ENCODE measurements at places on chromosomes 4 and X.
A peak's percentile ranks its signal among the peaks of the same experiment; 100 is the strongest.

GRCh38 chr4:121669163-121669550 is 27.6 kb downstream of the ANXA5 start:
- DNase-seq, result no peak

DNA sequence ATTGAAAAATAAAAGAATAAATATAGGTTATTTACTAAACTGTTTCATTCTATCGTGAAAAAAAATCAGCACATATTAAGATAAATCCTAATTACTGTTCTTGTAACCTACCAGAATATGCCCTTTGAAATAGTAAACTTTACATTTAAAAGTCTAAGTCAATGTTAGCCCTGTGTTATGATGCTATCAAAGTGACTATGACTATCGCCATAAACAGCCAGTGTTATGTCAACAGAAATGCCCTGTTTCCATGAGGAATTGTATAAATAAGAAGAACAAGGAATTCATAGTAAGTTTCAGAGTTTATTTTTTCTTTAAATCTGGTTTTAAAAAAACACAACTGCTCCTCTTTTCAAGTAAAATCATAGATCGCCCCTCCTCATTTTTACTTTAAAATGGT is 11.4 kb downstream of the NR3C2 start:
- no peak for DNase-seq

DNA sequence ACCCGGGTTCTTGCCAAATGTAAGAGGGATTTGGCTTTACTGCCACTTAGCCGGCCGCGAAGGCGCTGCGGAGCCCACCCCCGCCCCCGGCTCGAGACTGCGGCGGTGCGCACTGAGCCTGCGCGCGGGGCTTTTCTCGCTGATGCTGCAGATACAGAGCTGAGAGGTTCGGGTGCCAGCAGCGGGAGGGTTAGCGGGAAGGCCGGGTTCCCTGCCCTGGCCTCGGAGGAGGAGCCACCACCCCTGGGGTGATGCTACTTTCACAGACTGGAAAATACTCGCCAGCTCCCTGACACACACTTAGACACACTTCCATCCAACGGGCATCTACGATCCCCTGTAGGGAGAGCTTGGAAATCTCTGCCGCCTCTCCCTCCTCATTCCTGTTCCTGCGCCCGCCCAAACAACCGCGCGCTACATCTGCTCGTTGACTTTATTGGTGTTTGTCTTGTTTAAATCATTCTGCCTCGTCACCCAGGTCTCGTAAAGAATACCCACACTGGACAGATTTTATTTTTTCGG is 2.1 kb upstream of the PCDH7 start:
- peak; percentile 33 for DNase-seq

GRCh38 chr4:40466789-40467188 is 131.7 kb downstream of the CHRNA9 start:
- no peak for DNase-seq

DNA sequence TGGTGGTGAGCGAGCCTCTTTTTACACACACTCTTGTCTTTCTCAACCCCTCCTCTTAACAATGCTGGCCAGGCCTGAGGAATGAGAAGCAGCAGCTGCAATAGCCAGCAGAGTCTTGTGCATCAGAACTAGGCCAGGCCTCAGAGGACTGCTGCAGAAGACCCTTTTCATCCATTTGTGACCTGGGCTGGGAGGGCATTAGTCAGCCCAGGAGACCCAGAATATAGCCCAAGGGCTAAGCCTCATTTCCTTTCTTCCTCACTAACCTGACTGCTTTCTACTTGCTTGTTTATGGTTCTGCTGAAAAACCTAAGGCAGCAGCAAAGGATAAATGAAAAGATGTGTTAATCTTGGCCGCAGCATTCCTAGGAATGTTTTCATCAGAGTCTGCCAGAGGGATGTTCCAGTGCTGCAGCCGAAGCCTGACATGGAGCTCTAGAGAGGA is 254.7 kb upstream of the AR start:
- no peak for DNase-seq
